Activated naive CD4-positive, alpha-beta T cell treated with anti-CD3 and anti-CD28 coated beads for 36 hours (primary cell): ENCODE measurements at places on chromosomes 16 and 17. TPM values are rescaled to one million over a fixed set of nuclear protein-coding genes. Genes with fewer than 3 reads are reported as not detected.
A peak's percentile ranks its signal among the peaks of the same experiment; 100 is the strongest.

The IRX6 gene
- total RNA-seq = not detected

The KRTAP4-4 gene
- total RNA-seq = not detected

The LITAFD gene
- total RNA-seq = not detected

The P2RX5 gene
- total RNA-seq = 47.4 TPM

The SLC5A11 gene
- not detected for total RNA-seq

The OTOA gene
- total RNA-seq = not detected

The OR1F1 gene
- total RNA-seq = not detected

The LHX1 gene
- total RNA-seq = not detected

DNA sequence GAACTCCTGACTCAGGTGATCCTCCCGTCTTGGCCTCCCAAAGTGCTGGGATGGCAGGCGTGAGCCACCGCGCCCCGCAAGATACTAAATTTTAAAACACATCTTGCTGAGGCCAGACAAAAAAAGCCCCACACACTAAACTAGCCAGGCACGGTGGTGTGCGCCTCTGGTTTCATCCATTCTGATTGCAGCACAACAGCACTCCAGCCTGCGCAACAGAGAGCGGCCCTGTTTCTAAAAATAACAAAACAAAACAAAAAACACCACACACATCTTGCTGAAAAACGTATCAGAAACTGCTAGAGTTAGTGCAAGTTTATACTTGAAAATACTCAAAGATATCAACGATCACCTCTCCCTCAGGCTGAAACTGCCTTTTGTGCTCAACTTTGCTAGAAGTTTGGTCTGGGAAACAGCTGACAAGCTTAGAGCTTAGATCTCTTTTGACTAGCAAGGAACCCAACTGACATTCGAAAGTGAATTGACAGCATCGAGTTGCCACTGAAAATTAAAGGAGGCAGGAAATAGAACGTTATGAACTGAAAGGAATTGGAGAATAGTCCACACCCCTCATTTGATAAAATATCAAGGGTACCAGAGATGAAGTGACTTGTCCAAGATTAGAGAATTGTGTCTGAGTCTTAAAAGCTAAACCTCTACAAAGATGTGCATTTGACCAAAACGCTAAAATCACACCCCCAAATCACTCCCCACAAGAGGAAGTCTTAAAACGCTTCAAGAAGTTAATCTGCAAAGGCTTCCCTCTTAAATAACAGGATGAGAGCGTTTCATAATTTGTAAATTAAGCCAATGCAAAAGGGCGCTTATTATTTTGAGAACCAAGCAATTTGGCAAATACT, 908 bp downstream of the COG4 start:
- no peak for DNase-seq
- H3K36me3 ChIP-seq = peaks cover 41% of the 10 kb centered on the region
- H3K4me1 ChIP-seq = peaks cover 40% of the 10 kb centered on the region
- H3K27me3 ChIP-seq = no peaks in the 10 kb centered on the region
- peak overlapping the region; percentile 99 for H3K27ac ChIP-seq

GRCh38 chr16:72470541-72470940, 298.6 kb upstream of the PMFBP1 start:
- no peaks in the 10 kb centered on the region for H3K27me3 ChIP-seq
- H3K4me3 ChIP-seq = no peak overlapping the region
- peaks cover 11% of the 10 kb centered on the region for H3K4me1 ChIP-seq
- no peaks in the 10 kb centered on the region for H3K36me3 ChIP-seq
- no peak for DNase-seq
- H3K27ac ChIP-seq = peak overlapping the region; percentile 28

GRCh38 chr17:57735230-57735629, 9.9 kb downstream of the CCDC182 start:
- no peak overlapping the region for H3K27ac ChIP-seq
- H3K4me3 ChIP-seq = no peak overlapping the region
- H3K27me3 ChIP-seq = peaks cover 4% of the 10 kb centered on the region
- no peaks in the 10 kb centered on the region for H3K4me1 ChIP-seq

GRCh38 chr16:22322021-22322471, 24.8 kb downstream of the POLR3E start:
- H3K27ac ChIP-seq = no peak overlapping the region
- no peak overlapping the region for H3K4me3 ChIP-seq
- no peak for DNase-seq
- no peaks in the 10 kb centered on the region for H3K4me1 ChIP-seq
- H3K27me3 ChIP-seq = no peaks in the 10 kb centered on the region

GRCh38 chr17:66583112-66583748, 251.7 kb upstream of the CACNG5 start:
- peaks cover 50% of the 10 kb centered on the region for H3K4me1 ChIP-seq
- H3K4me3 ChIP-seq = no peak overlapping the region
- peaks cover 35% of the 10 kb centered on the region for H3K36me3 ChIP-seq
- DNase-seq = no peak
- H3K27me3 ChIP-seq = no peaks in the 10 kb centered on the region
- H3K27ac ChIP-seq = no peak overlapping the region

GRCh38 chr16:86496262-86496928, 13.9 kb upstream of the FOXF1 start:
- H3K27me3 ChIP-seq = peaks cover 70% of the 10 kb centered on the region
- H3K4me3 ChIP-seq = no peak overlapping the region
- no peaks in the 10 kb centered on the region for H3K36me3 ChIP-seq
- no peak overlapping the region for H3K27ac ChIP-seq
- no peaks in the 10 kb centered on the region for H3K4me1 ChIP-seq
- no peak for DNase-seq

DNA sequence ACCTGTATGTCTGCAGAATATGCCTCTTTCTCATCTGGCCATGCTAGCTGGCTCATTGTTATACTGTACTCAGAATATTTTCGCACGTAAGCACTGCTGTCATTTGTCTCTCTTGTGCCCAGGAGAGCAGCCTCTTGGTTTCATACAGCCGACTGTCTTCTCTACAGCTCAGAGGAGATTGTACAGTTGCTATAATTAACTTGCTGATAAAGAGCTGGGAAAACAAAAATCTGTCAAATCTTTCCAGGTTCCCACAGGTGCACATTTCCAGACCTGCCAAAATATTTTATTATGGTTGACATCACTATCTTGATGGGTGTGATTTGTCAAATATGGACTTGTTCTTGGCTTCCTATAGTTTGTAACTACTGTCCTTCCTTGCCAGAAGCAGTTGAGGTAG, 122.7 kb downstream of the FTO start:
- DNase-seq = no peak
- H3K36me3 ChIP-seq = peaks cover 6% of the 10 kb centered on the region
- H3K27ac ChIP-seq = no peak overlapping the region
- H3K4me3 ChIP-seq = no peak overlapping the region

DNA sequence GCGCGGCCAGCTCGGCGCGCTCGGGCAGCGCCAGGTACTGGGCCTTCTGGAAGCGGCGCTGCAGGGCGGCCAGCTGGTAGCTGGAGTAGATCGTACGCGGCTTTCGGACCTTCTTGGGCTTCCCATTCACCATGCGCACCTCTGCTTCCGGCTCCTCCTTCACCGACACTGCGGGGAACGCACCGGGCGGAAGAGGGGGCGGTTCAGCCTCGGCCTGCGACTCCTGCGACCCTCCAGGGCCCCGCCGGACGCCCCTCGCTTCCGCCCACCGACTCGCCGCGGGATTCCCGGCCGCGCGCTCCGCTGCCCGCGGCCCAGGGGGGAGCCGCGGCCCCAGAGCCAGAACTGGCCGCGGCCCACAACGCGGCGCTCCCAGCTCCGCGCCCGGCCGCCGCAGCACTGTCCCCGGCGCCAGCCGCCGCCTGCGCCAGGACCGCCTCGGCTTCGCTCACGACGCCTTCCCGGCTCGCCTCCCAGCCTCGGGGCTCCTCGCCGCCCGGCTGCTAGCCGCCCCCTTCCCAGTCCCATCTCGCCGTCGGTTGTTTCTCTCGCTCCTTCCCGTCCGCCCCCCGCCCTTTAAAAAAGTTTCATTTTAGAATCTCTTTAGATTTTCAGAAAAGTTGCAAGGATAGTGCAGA, 1.5 kb downstream of the DLX3 start:
- H3K36me3 ChIP-seq = no peaks in the 10 kb centered on the region
- no peak overlapping the region for H3K27ac ChIP-seq
- peaks cover 65% of the 10 kb centered on the region for H3K27me3 ChIP-seq

DNA sequence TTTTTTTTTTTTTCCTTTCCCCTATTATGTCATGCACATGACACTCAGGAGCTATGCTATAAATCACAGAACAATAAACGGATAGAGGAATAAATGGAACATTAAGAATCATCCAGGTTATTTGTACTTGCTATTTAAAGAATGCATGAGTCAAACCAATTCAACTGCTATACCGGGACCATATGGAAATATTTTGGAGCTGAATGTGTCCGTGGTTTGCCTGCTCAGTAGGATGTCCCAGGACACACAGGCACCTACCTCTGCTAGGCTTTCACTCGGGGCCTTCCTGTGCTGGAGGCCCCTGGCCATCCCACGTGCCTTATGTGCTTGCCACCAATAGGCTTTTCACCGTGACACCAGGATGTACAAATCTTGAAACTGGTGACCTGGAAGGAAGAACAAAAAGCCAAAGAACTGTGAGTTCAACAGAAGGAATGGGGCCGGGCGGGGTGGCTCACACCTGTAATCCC, 15.3 kb upstream of the SEC14L1 start:
- no peak for DNase-seq
- H3K36me3 ChIP-seq = no peaks in the 10 kb centered on the region
- H3K27ac ChIP-seq = no peak overlapping the region
- H3K27me3 ChIP-seq = no peaks in the 10 kb centered on the region
- H3K4me1 ChIP-seq = peaks cover 30% of the 10 kb centered on the region
- H3K4me3 ChIP-seq = no peak overlapping the region

GRCh38 chr17:78414178-78415162, 36.0 kb downstream of the PGS1 start:
- peak overlapping the region; percentile 76 for H3K4me3 ChIP-seq
- H3K27ac ChIP-seq = peak overlapping the region; percentile 86
- peaks cover 82% of the 10 kb centered on the region for H3K4me1 ChIP-seq

DNA sequence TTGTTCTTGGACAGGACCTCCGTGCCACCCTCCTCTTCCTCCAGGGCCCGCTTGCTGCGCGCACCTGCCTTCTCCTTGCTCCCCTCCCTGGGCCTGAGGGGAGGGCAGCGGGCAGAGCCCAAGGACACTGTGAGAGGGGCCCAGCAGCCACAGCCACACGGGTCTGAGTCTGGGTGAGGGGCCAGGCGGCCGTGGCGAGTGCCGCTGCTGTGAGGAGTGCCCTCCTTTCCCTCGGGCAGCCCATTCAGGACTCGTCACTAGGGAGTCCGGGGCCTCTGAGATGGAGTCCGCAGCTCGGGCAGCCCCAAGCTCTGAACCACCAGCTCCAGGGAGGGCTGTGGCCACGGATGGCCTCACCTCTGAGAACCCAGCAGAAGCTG, 5.6 kb downstream of the DUS1L start:
- H3K4me1 ChIP-seq = peaks cover 7% of the 10 kb centered on the region
- no peaks in the 10 kb centered on the region for H3K27me3 ChIP-seq
- no peak for DNase-seq
- H3K27ac ChIP-seq = no peak overlapping the region
- H3K36me3 ChIP-seq = peaks cover 2% of the 10 kb centered on the region
- H3K4me3 ChIP-seq = no peak overlapping the region

- no peak overlapping the region for H3K4me3 ChIP-seq
- DNase-seq = no peak
- H3K27ac ChIP-seq = no peak overlapping the region
- H3K4me1 ChIP-seq = no peaks in the 10 kb centered on the region
Observed at GRCh38 chr17:63095459-63095858, 129.4 kb downstream of the TANC2 start.

- DNase-seq = peak; percentile 91
- peaks cover 8% of the 10 kb centered on the region for H3K4me1 ChIP-seq
- H3K27ac ChIP-seq = no peak overlapping the region
- peaks cover 10% of the 10 kb centered on the region for H3K27me3 ChIP-seq
- H3K4me3 ChIP-seq = peak overlapping the region; percentile 74
- H3K36me3 ChIP-seq = no peaks in the 10 kb centered on the region
Observed at GRCh38 chr16:47037746-47038458, 64.4 kb upstream of the DNAJA2 start.

GRCh38 chr17:59851439-59852375, 41.0 kb downstream of the TUBD1 start:
- peak overlapping the region; percentile 51 for H3K27ac ChIP-seq
- no peaks in the 10 kb centered on the region for H3K36me3 ChIP-seq
- H3K27me3 ChIP-seq = no peaks in the 10 kb centered on the region
- DNase-seq = no peak

DNA sequence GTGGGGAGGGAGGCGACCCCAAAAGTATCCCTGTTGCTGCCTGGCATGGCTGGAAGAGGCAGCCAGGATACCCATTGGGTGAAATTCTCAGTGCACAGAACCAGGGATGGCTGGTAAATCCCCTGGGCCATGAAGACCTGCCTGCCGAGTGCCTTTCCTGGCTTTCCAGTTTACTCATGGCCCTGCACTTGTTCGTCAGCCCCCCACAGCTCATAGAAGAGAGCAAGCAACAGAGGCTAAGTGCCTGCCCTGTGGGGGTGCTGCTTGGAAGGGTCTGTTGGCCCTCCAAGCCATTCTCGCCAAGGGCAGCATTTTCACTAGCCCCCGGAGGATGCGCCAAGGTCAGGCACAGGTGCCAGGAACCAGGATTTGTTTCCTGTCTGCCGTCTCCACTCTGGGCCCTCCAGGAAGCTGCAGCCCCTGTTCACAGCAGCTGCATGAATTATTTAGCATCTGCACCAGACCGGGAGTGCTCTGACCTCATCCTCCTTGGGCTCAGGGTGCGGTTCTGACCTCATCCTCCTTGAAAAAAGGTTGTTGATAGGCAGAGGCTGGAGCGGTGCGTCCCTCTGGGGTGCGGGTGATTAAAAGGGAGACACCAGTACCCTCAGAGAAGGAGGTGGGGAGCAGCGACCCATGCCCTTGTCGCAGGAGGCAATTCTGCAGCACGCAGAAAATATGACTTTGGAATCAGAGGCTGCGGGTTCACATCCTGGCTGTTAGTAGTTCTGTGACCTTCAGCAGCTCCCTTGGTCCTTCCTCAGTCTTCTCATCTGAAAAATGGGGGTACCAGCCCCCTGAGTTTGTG, 14.2 kb upstream of the CD300A start:
- H3K36me3 ChIP-seq = no peaks in the 10 kb centered on the region
- H3K4me3 ChIP-seq = no peak overlapping the region
- no peaks in the 10 kb centered on the region for H3K4me1 ChIP-seq
- no peak overlapping the region for H3K27ac ChIP-seq
- no peak for DNase-seq

GRCh38 chr16:24635900-24636610, 93.4 kb upstream of the TNRC6A start:
- no peaks in the 10 kb centered on the region for H3K27me3 ChIP-seq
- DNase-seq = no peak
- H3K4me3 ChIP-seq = no peak overlapping the region
- no peak overlapping the region for H3K27ac ChIP-seq
- H3K4me1 ChIP-seq = no peaks in the 10 kb centered on the region

DNA sequence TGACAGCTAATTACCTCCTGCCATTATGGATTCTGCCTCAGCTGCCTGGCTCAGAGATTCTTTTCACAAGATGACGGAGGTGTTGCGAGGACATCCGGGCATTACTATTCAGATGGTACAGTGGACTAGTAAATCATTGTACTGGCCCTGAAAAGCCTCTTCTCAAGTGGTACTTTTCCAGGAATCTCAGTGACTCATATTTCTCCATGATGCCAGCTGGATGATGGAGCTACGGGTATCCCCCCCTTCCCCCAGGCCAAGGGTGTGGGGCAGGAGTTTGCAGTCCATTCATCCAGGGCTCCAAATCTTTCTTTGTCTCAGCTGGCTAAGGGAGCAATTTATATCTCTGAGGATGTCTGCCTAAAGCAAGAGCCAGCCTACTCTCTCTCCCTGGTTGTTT, 107.7 kb upstream of the GPR139 start:
- H3K27ac ChIP-seq = no peak overlapping the region
- H3K27me3 ChIP-seq = no peaks in the 10 kb centered on the region
- H3K4me3 ChIP-seq = no peak overlapping the region
- H3K36me3 ChIP-seq = no peaks in the 10 kb centered on the region
- no peak for DNase-seq

GRCh38 chr17:15490634-15491261, 23.3 kb upstream of the CDRT4 start:
- no peak overlapping the region for H3K27ac ChIP-seq
- no peaks in the 10 kb centered on the region for H3K4me1 ChIP-seq
- peaks cover 5% of the 10 kb centered on the region for H3K36me3 ChIP-seq
- H3K27me3 ChIP-seq = no peaks in the 10 kb centered on the region
